ENCODE measurements at places on chromosomes 11 and 22.

DNA sequence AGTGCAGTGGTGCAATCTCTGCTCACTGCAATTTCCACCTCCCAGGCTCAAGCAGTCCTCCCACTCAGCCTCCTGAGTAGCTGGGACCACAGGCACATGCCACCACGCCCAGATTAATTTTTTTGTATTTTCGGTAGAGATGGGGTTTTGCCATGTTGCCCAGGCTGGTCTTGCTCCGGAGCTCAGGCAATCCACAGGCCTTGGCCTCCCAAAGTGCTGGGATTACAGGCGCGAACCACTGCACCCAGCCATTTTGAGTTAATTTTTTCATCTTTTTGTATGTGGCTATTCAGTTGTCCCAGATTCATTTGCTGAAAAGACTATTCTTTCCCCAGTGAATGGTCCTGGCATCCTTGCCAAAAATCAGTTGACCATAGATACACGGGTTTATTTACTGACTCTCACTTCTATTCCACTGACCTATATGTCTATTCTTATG, 63.6 kb downstream of the MAPK1 start:
- no peak for DNase-seq

- DNase-seq, result no peak
Measured at GRCh38 chr22:37930952-37931440, 22.4 kb downstream of the C22orf23 start.

- no peak for DNase-seq
Measured at GRCh38 chr22:38415046-38415445, 40.0 kb downstream of the KCNJ4 start.

GRCh38 chr11:20739107-20739506, 69.7 kb downstream of the NELL1 start:
- no peak for DNase-seq

DNA sequence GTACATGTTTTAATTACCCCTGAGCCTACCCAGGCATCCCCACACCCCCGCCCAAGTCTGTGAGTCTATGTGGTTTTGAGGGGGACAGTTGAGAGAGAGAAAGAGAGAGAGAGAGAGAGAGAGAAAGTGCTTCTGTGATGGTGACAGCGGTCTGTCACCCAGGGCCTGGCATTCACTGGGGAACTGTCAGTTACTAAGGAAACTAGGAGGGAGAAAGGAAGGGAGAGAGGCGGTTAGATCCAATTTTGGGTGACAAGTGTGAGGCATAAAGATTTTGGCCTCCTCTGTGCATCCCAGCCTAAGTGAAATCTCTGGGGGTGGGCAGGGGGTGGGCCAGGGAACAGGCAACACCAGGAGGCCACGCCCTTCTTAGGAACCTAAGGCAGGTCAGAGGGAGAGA, 498.3 kb downstream of the BUD13 start:
- no peak for DNase-seq

DNA sequence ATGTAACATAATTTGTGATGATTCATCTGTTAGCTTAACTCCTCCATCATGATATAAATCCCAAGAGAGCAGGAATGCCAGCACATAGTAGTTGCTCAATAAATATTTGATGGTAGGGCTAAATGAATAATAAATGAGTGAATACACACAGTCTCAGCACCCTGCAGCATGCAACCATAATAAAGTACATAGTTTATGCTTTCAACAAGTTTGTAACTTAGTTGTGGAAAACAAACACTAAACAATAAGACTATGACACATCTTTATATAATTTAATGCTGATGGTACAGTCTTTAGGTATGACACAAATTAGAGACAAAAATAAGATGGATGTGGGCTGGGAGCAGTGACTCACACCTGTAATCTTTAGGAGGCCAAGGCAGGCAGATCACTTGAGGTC, 3.8 kb downstream of the ALKBH8 start:
- DNase-seq, result no peak

DNA sequence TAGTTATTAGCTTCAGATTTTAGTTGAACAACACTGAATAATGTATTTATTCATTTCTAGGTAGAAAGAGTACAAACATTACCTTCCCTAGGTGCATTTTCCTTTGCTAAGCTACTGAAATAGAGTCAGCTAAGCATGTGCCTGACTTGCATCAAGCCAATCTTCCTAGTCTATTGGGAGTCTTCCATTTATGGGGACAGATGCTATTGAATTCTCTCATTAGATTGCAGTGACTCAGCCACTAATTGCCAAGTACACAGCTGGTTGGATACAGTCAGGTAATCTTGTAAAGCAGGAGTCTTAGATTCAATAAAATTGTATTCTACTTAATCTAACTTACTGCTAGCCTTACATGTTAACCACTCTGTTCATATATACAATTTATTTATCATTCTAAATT, 55.2 kb upstream of the RPS13 start:
- DNase-seq, result no peak

DNA sequence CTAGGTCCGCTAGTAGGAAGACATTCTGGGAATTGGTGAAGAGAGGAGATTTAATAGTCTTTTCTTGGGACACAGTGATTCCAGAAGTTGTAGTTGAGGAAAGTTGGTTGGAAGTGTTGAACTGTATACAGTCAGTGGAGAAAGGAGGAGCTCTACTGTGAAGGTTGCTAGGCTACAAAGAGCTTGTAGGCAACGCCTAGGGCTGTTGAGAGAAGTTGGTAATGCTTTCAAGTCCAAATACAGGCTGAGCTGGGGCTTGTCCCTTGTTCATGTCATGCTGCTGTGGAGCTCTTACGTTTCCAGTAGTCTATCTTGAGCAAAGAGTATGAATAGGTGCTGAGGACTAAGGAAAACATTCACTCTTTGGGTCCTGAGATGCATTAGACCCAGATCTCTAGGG, 1.1 kb downstream of the TBCEL start:
- DNase-seq, result no peak

GRCh38 chr11:133930767-133931448, 25.9 kb downstream of the IGSF9B start:
- no peak for DNase-seq

- no peak for DNase-seq
Measured at GRCh38 chr11:82539669-82540068, 194.0 kb downstream of the FAM181B start.

GRCh38 chr11:107991868-107992414, 16.8 kb upstream of the CUL5 start:
- no peak for DNase-seq

DNA sequence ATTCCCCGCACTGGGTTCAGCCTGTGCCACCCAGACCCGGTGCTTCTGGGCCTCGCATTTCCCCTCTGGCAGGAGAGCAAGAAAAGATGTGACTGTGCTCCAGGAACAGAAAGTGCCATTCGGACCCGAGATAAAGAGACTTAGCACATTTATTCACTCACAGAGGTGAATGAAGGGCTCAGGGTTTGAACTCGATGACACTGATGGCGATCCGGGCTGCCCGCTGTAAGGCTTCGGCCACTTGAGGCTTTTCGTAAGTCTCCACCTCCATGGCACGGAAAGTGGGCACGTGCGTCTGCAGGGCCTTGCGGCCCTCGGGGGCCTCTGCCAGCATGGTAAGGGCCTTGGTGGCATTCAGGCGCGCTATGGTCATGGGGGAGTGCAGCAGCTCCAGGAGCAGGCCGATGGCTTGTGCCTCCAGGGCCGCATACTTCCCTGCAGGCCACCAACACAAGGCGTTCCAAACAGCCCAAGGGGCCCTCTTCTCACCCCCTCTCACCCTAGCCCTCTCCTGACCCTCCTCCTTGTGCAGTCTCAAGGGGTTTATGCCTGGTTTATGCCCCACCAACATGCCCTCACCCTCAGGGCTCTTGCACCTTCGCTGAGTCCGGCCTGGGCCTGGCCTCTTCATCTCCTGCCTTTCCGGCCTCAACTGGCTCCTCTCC, 10.9 kb upstream of the GNAZ start:
- DNase-seq, result no peak

- no peak for DNase-seq
Measured at GRCh38 chr11:114953039-114953438, 274.7 kb downstream of the NXPE2 start.

DNA sequence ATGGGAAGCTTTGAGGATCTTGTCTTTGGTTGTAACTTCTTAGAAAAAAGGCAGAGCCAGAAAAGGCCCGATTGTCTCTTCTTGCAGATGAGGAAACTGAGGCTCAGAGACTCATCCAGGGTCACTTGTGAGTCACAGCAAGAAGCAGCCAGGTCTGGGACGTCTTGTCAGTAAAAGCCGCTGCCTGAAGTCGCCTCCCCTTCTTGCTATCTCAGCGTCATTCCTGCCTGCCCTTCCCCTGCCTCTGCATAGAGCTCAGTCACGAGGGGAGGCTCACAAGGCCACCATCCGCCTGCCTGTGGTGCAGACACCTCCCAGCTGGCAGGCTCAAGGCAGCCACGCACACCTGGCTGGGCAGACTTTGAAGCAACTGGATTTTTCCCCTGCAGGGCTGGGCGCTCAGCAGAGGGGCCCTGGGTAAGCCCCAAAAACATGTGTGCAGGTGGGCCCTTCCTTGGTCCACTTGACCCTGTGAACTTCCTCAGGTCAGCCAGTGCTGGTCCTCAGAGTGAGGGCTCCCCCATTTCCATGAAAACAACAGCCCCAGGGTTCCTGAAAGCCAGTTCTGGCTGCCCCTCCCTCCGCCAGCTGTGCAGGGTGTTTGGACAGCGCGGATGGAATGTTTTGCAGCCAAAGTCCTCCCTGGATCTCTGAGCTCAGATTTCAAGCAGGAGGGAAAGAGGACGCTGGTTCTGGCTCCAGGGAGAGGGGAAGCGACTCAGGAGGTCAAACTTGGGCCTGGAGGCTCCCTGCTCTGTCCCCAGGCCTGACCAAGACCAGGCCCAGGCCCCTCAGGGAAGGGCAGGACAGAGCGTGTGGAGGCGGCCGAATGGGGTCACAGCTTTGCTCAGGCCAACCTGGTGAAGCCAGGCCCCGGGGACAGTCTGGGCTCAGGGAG, 6.0 kb upstream of the RAB3IL1 start:
- no peak for DNase-seq

DNA sequence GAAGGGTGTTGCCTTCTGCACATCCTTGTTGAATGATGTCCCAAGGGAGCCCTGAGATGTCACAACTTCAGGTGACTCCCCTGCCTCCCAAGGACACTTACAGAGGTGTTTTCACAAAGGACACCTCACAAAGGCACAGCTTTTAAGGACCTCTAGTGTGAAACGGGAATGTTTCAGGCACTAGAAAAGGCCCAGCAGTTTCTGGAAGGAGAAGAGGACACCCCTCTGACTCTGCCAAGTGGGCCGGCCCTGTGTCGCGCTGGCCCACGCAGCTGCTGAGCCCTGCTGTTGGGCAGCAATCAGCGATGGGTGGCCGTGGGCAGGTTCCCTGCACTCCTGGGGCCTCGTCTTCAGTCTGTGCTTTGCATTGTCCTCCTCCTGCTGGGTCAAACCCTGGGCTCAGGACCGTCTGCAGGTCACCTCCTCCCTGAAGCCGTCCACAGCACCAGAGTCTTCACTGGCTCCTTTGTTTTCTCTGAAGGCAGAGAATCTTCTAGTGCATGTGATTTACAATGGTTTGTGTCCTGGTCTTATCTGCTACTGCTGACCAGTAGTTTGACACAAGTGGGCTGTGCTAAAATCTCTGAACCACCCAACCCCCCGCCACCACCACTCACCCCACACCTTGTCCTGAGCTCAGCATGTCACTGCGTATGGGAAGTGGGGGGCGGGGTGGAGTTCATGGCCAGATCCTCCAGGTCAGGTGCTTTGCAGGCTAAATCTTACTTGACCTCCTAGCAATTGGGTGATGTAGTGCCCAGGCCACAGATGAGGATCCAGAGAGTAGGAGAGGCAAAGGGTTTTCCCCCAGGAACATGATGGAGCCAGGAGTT, 3.2 kb downstream of the LINC01488 start:
- no peak for DNase-seq

DNA sequence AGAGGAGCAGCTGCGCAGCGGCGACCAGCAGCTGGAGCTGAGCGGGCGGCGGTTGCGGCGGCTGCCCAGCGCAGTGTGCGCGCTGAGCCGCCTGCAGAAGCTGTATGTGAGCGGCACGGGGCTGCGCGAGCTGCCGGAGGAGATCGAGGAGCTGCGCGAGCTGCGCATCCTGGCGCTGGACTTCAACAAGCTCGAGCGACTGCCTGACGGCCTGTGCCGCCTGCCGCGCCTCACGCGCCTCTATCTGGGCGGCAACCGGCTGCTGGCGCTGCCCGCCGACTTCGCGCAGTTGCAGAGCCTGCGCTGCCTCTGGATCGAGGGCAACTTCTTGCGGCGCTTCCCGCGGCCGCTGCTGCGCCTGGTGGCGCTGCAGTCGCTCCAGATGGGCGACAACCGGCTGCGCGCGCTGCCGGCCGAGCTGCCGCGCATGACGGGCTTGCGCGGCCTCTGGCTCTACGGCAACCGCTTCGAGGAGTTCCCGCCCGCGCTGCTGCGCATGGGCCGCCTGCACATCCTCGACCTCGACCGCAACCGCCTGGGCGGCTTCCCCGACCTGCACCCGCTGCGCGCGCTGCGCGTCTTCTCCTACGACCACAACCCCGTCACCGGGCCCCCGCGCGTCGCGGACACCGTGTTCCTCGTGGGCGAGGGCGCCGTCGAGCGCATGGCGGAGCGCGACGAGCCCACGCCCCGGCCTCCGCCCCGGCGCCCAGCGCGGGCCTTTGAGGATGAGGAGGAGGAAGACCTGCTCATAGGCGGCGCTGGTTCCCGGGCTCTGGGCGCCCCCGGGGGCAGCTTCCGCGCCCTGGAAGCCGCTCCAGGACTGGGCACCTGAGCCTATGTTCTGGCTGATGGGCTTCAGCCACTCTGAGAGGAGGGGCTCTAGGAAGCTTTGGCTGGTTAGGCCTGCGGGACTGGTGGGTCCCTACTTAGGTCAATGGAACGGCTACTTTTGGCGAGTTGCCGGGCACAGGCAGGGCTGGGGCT, 787 bp downstream of the LRRC10B start:
- no peak for DNase-seq

GRCh38 chr22:33640900-33641299, 279.4 kb downstream of the LARGE1 start:
- no peak for DNase-seq

GRCh38 chr22:25156736-25157135, 42.9 kb upstream of the CRYBB3 start:
- no peak for DNase-seq

- no peak for DNase-seq
Measured at GRCh38 chr11:856397-856796, 13.7 kb downstream of the TSPAN4 start.

DNA sequence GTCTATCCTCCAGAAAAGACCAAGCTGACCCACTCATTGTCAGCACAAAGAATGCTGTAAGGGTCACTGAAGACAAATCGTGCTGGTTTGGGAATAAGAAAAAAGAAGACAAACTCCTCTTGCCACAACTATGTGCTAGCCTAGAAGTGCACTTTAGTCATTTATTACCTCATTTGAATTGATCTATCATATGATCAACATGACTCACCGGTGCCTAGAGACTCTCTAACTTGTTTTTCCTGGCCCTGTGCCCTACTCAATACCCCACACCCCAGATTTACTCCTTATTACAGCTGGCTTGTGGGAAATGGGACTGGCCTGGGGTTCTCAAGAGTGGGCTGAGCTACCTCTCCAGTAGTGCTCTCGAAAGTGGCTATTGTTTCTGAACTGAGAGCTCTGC, 35.9 kb upstream of the HORMAD2 start:
- DNase-seq, result no peak

- no peak for DNase-seq
Measured at GRCh38 chr11:126231725-126232459, 20.3 kb downstream of the FAM118B start.

Data from activated naive CD4-positive, alpha-beta T cell (primary cell).